AG04449 (cell line): ENCODE measurements at places on chromosomes 16 and 17.
A peak's percentile ranks its signal among the peaks of the same experiment; 100 is the strongest.

DNA sequence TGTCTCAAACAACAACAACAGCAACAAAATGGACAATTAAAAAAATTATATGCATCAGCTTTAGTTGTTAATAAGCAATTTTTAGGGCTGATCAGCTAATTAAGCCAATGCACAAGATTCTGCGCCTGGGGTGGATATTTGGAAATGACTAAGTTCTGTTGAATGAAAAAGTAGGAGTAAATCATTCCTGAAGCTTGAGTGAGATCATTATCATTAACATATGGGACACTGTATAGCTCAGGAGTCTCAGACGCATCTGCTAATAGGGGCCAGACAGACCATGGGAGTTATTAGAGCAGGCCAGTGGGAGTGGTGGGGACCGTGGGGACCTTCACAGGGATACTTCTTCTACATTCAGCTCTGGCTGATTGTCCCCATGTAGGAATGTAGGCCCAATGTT, 22.8 kb downstream of the IRX5 start:
- DNase-seq, result no peak

GRCh38 chr17:46020998-46021397, 21.9 kb downstream of the STH start:
- DNase-seq, result no peak

- DNase-seq, result peak; percentile 55
These were observed 92.1 kb upstream of the ZNF750 start for GRCh38 chr17:82931699-82932517.

GRCh38 chr17:14033166-14033565, 36.1 kb upstream of the COX10 start:
- no peak for DNase-seq

- no peak for DNase-seq
These were observed 81.8 kb upstream of the TBC1D3K start for GRCh38 chr17:37842401-37842800.

DNA sequence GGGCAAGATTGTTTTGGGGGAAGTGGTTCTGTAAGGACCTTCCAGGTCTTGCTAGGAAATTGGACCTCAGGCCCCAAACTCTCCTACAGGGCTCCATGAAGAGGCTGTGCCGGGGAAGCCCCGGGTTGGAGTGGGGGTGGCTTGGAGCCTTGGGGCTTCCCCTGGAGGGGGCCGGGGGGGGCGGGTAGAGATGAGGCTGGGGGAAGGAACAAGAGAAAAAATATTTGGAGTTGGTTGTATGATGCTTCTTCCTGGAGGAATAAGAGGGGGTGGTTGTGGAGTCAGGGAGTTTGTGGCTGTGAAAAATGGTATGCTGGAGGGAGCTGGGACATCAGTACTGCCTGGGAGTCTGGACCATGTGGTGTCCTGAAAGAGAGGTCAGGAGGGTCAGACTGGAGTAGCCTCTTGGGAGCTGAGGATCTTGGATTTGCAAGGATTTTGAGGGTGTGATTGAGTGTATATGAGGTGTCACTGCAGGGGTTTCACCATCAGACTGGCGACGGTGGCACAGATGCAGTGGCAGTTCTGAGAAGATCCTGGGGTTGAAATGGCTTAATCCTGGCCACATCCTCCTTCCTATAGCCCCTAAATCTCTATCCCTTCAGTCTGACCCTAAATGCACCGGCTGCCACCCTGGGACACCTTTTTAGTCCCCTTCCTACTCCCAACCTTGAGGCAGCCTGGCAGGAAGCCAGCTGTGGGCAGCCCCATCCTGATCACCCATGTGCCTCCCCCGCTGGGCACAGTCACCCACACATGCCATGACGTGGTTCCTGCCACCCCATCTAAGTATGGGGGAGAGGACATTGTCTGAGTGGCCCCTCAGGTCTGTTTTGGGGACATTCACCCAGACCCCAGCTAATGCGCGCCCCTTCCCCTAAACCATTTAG, 10.9 kb downstream of the RARA start:
- no peak for DNase-seq

DNA sequence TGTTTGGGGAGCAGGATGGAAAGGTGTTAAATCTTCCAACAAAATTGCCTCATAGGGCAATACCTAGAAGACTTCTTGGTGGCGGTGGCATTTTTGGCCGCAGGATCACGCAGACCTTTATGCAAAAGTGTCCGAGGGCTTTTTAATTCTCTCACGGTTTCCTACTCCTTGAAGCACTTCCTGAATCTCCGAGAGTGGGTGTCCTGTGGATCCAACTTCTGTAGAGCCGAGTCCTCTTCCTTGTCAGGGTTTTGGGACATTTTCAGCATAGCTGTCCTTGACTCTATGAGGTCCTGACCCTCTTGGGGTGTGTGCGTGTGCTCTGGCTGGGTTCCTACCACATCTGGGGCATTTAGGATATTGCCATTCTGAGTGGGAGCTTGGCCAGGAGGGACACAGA, 31.7 kb downstream of the IL21R start:
- DNase-seq, result no peak

GRCh38 chr16:3101018-3101840, 2.1 kb upstream of the ZSCAN10 start:
- DNase-seq, result no peak

GRCh38 chr17:13420878-13421277, 180.9 kb downstream of the HS3ST3A1 start:
- peak; percentile 55 for DNase-seq

DNA sequence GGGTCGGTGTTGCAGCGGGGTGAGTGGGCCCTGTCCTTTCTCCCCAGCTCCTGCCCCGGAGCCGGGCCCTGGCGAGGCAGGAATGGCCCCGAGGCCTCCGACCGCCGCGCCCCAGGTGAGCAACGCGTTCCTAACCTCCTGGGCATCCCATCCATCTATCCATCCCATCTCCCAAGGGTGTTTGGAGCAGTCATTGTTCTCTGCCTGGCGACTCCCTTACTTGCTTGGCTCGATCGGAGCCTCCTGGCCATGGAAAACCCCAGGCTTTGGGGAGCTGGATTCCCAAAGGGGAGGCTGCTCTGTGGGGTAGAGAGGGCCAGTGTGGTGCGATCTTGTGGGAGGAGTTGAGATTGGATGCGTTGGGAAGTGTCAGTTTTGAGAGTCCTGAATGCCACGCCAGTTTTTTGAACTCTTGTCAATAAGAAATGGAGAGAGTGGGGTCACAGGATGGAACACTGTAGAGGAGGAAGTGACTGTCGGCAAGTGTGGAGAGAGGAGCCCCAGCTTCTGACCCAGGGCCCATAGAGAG, 684 bp downstream of the ZFP90 start:
- no peak for DNase-seq

DNA sequence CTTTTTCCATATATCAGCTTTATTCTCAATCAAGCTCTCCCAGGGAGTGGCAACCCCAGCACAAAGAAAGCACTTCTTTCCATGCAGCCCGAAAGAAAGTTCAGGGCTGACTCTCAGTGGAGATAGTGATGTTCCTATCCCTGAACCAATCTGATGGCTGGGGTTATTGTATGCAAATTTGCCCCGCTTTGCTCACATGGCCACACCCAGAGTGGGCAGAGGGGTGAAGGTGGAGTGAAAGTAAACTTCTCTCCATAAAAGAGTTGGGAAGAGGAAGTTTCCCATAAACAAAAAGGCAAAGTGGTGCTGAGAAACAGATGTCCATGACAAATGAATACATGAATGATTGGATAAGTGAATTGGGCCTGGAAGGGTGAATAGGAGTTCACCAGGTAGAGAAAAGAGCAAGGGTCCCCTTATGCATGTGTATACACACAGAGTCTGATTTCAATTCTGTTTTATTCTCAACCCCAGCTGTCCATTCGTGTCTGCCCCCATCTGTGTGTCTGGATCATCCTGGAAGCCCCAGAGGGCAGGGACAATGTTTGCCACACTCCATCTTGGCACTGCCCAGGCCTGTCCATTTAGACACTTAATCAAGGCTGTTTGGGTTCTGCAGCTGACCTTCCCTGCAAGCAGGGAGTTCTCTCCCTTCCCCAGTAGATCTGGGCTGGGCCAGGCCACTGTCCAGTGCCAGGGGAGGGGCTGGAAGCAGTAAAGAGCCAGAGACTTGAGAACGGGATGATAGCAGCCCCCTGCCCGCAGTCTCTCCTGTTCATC, 14.1 kb upstream of the NGFR start:
- DNase-seq, result no peak

GRCh38 chr16:58029410-58029809, 3.9 kb downstream of the MMP15 start:
- no peak for DNase-seq

GRCh38 chr17:35807371-35808144, 1.7 kb upstream of the TAF15 start:
- DNase-seq, result no peak
